ENCODE measurements at places on chromosomes 2 and 18.

- DNase-seq: no peak
Observed at GRCh38 chr2:215537611-215538010, 101.7 kb upstream of the FN1 start.

- DNase-seq: peak; percentile 49
Observed at GRCh38 chr2:28393114-28393836, 617 bp downstream of the FOSL2 start.

- DNase-seq: no peak
Observed at GRCh38 chr2:15263976-15264685, 297.0 kb downstream of the NBAS start.

GRCh38 chr2:215851082-215851481 lies 162.3 kb downstream of the MREG start:
- DNase-seq: no peak

- DNase-seq: no peak
Observed at GRCh38 chr2:117308861-117309770, 505.4 kb upstream of the DDX18 start.

DNA sequence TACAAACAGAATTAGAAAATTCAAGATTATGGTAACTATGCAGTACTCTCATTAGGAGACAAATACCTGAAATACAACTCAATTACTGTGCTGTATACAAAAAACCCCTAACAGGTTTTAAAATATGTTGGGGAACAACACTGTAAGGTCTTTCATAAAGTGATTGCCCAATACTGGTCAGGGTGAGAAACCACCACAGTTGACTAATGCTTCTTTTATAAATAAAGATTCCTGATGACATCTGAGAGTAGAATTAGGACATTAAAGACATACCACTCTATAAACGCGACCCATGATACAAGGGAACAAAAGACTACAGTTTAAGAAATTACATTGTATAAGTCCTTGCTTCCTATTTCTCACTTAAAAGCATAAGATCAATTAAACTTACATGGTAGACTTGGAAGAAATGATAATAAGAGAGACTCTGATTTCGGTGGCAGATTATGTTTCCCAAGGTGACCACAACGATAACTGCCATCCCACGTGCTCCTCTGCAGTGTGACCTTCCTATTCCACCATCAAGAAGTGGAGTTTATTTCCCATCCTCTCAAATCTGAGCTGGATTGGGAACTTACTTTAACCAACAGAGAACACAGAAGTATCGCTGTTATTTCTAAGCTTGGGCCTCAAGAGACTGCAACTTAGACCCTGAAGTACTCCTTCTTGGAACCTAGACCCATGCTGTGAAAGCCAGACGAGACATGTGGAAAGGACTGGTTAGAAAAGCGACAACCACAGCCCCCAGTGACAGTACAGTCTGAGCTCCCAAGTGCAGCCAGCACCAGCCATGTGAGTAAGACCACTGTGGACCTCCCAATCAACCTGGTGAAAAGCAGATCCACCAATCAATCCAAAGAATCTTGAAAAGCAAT lies 52.3 kb downstream of the ZNF521 start:
- no peak for DNase-seq

- DNase-seq: no peak
Observed at GRCh38 chr2:20221555-20221973, 3.4 kb downstream of the SDC1 start.

- peak; percentile 12 for DNase-seq
Observed at GRCh38 chr2:214293593-214293992, 117.3 kb upstream of the VWC2L start.

DNA sequence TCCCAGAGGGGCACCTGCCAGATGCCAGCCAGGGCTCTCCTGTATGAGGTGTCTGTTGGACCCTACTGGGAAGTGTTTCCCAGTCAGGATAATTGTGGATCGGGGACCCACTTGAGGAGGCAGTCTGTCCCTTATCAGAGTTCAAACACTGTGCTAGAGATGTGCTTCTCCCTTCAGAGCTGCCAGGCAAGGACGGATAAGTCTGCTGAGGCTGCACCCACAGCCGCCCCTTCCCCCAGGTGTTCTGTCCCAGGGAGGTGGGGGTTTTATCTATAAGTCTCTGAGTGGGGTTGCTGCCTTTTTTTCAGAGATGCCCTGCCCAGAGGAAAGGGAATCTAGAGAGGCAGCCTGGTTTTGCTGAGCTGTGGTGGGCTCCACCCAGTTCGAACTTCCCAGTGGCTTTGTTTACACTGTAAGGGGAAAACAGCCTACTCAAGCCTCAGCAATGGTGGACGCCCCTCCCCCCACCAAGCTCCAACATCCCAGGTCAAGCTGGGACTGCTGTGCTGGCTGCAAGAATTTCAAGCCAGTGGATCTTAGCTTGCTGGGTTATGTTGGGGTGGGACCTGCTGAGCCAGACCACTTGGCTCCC lies 324.0 kb upstream of the SETBP1 start:
- no peak for DNase-seq

- no peak for DNase-seq
Observed at GRCh38 chr2:44902217-44903137, 39.0 kb upstream of the SIX3 start.

GRCh38 chr2:151770995-151771394 lies 36.7 kb upstream of the NEB start:
- DNase-seq: no peak

DNA sequence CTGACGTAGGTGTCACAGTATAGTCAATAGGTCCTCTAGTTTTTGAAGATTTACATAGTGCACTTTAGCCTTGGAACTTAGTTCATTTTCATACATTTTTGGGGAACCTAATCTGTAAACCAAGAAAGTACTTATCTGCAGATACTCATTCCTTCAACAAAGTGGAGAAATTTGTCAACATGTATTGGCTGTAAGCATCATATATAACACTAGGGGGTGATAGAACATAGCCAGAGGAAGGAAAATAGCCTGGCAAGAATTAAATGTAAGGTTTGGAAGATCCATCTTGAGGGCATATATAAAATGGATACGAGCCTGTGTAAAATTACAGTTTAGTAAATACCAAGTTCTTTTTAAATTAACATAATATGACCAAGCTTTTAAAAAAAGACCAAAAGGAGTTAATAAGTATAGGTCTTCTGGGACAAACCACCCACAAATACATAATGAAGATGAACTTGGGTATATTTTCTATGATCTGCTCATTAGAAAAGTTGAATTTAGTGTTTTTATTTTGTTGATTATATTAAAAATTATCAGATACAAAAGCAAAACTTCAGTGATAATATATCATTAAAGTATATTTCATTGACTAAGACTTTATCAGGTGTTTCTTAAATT lies 18.2 kb downstream of the RPL37A start:
- peak; percentile 68 for DNase-seq

- DNase-seq: peak; percentile 72
Observed at GRCh38 chr2:124804014-124804940, 779.2 kb downstream of the CNTNAP5 start.

All from iPS-NIHi11 (cell line).